Stimulated activated CD8-positive, alpha-beta memory T cell treated with anti-CD3 and anti-CD28 coated beads, Interleukin-15, amount 100 ng/mL, for 48 hours (primary cell): ENCODE measurements at places on chromosomes 12 and 14.

- DNase-seq, result no peak
Observed at GRCh38 chr12:105040476-105040875, 43.8 kb downstream of the ALDH1L2 start.

- no peak for DNase-seq
Observed at GRCh38 chr14:96002498-96002884, 36.7 kb upstream of the C14orf132 start.

- DNase-seq, result no peak
Observed at GRCh38 chr12:111068290-111068689, 147.9 kb upstream of the MYL2 start.

GRCh38 chr14:99361596-99362215 lies 89.7 kb upstream of the BCL11B start:
- no peak for DNase-seq

GRCh38 chr12:60194678-60195077 lies 598.8 kb downstream of the SLC16A7 start:
- DNase-seq, result no peak

GRCh38 chr14:64966976-64967375 lies 5.2 kb downstream of the RAB15 start:
- DNase-seq, result no peak

GRCh38 chr12:111201036-111201435 lies 167.9 kb downstream of the PHETA1 start:
- DNase-seq, result no peak

- no peak for DNase-seq
Observed at GRCh38 chr14:22820731-22821130, 5.5 kb upstream of the SLC7A7 start.

GRCh38 chr12:76031081-76031413 lies 529 bp downstream of the PHLDA1 start:
- no peak for DNase-seq

DNA sequence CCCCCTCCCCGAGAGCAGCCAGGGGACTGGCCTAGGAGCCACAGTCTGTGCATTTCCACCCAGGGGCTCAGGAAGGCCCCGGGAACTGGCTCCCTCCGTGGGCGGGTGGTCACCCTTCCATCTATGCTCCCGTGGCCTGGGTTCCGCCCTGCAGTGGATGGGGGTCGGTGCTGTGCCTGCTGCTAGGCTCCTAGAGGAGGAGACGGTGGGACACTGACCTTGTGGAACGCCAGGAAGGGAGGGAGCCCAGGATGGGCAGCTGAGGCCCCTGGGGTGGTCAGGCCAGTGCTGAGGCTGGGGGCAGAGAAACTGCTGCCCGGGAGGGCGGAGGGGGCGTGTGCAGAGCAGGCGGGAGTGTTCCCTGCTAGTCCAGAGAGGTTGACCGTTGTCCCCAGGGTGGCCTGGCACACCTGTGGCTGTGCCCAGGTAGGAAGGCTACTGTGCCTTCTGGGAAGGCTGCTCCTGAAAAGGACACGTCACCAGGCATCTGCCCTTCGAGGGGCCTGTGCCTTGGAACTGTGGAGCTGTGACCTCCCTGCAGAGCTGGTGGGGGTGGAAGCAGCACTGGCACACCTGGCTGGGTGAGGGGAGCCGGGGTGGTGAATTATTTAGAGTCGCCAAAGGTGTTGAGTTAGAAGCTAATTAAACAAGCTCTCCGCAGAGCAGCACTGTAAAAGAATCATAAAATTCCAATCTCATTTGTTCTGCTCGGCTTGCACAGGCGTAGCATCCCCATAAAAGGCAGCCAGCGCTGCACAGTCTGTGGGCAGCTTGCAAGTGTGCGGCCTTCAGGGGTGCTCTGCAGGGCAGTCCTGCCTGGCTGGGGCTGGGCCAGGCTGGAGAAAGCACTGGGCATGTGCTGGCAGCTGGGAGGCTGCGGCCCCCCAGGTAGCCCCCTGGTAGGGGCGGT lies 145.1 kb downstream of the KIF26A start:
- DNase-seq, result no peak

DNA sequence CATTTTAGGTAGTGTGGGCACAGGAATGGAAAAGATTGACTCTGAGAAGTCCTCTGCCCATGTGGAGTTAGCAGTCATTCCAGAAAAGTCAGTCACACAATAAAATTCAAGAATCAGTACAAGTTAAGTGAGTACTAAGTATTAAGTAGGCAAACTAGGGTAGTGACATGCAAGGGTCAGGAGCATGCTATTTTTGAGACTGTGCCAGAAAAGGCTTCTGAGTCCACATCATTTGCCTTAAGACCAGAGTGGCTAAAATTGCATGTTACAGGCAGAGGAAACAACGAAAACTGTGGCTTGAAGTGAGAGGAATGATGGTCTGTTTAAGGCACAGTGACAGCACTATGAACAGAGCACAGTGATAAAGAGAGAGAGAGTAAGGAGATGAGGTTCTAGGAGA lies 108.9 kb downstream of the SLC6A15 start:
- no peak for DNase-seq

DNA sequence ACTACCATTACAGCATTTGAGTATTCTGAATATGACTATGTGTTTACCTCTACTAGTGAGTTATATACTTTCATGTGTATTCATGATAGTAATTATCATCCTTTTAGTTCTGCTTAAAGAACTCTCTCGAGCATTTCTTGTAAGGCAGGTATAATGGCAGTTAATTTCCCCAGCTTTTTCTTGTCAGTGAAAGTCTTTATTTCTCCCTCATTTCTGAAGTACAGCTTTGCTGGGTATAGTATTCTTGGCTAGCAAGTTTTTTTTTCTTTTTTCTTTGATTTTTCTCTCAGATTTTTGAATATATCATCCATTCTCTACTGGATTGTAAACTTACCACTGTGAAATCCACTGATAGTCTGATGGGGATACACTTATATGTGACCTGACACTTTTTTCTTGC lies 165.9 kb upstream of the ARHGAP5 start:
- no peak for DNase-seq

DNA sequence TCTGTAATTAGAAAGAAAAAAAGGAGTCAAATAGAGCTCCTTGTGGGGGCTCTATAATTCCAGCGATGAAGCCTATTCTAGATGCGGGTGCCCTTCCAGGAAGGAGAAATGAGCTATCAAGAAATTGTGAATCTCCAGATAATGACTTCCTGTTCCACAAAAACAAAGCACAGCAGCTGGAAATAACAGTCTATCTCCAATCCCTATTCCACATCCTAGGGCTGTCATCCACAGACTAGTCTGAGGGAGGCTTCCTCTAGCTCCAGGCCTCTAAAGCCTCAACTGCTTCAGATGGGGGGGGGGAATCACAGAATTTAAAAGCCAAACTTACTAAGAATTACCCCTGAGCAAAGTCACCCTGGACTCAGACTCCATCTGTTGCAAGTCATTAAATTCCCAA lies 77.4 kb upstream of the GTF2A1 start:
- DNase-seq, result no peak

DNA sequence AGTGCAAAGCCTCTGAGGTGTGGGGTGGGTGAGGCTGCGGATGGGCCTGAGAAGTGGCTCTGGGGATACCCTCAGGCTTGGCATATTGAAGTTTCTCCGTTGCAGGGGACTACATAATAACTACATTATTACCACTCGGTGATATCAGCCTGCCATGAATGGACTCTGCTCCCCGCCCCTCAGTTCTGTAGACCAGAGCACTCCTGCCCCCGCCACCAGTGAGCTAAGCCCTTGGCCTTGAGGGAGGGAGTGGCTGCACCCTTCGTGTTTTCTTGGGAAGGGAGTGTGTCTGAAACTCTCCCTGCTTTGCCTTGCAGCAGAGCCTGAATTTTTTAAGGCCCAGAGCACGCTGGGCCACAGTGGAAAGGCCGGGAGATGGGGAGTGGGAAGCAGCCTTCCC lies 1.7 kb downstream of the ORAI1 start:
- no peak for DNase-seq

- no peak for DNase-seq
Observed at GRCh38 chr12:98699586-98699985, 54.5 kb downstream of the APAF1 start.

GRCh38 chr14:35338731-35339405 lies 46.7 kb downstream of the PSMA6 start:
- DNase-seq, result no peak
